Urinary bladder (tissue), 4 donors: ENCODE measurements at places on chromosomes 4 and X. TPM values are rescaled to one million over a fixed set of nuclear protein-coding genes. Genes with fewer than 3 reads are reported as not detected.

DNA sequence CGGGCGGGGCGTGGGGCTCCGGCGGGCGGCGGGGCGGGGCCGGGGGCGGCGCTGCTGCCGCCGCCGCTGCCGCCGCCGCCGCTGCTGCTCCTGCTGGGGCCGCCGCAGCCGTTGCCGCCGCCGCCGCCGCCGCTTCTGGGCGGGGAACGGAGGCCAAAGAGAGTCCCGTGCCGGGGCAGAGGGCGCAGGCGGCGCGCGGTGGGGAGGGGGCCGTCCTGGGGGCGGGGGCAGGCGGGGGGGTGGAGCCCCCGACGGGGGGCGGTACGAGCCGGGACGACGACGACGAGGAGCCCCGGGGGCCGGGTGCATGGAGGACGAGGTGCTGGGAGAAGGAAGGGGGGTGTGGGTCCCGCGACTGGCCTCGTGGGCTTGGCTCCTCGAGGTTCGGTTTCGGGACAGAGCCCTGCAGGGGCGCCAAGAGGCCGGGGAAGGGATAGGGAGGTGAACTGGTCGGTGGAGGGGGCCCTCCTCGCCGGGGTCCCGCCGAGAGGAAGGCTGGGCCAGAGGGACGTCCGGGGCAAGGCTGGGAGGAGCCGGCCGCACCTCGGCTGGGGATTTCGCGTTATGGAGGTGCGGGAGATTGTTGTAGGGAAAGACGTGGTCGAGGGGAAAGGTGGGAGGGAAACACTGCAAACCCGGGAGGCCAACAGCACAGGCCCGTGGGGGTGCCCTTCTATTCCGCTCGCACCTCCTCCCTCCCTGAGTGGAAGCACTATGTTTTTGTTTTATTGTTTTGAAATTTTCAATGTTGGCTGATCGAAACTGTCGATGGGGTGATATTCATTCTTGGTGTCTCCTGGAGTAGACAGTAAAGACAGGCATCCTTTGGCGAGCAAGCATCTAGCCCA is 1.9 kb downstream of the BCORL1 start:
- DNase-seq: no peak

GRCh38 chr4:43550981-43551627 is 658.6 kb downstream of the GRXCR1 start:
- DNase-seq: no peak

PPP2R2C gene
- total RNA-seq: 3.0 TPM

GRCh38 chr4:77734928-77735327 is 84.2 kb downstream of the CNOT6L start:
- no peak for DNase-seq

- no peak for DNase-seq
These were observed 26.6 kb upstream of the C4orf50 start for GRCh38 chr4:6044805-6045204.

ALAS2 gene
- 46.9 TPM for total RNA-seq

DNA sequence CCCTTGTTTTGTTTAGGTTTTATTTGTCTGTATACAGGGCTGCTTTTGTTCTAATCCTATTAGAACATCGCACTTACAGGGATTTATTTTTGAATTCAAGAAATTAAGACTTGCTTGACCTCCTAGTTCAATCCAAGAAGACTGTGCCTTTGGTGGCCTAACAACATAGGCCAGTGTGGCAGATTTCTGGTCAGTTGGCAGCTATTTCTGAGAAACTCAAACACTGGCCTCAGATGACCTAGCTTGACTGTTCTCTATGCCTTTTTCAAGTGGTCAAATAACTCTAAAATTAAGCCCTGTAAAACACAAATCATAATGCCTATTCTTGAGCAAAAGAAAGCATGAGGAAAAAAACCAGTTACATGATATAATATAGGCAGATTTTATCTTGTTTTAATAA is 89.3 kb upstream of the GPR34 start:
- DNase-seq: no peak

DNA sequence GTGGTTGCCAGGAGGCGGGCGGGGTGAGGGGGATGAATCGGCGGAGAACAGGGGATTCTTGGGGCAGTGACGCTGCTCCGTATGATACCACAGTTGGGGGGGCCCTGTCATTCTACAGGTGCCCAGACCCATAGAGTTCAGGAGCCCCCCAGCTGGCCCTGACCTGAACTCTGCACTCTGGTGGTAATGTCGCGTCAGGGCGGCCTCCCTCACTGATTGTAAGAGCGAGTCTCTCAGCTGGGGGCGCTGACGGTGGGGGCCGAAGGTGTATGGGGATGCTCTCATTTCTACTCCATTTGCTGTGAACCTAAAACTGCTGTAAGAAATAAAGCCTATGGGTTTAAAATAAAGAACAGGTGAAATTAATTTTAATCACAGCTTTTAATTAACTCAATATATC is 91.8 kb upstream of the PSAPL1 start:
- DNase-seq: no peak

- DNase-seq: no peak
These were observed 59.1 kb downstream of the MID1IP1 start for GRCh38 chrX:38860106-38861013.

DNA sequence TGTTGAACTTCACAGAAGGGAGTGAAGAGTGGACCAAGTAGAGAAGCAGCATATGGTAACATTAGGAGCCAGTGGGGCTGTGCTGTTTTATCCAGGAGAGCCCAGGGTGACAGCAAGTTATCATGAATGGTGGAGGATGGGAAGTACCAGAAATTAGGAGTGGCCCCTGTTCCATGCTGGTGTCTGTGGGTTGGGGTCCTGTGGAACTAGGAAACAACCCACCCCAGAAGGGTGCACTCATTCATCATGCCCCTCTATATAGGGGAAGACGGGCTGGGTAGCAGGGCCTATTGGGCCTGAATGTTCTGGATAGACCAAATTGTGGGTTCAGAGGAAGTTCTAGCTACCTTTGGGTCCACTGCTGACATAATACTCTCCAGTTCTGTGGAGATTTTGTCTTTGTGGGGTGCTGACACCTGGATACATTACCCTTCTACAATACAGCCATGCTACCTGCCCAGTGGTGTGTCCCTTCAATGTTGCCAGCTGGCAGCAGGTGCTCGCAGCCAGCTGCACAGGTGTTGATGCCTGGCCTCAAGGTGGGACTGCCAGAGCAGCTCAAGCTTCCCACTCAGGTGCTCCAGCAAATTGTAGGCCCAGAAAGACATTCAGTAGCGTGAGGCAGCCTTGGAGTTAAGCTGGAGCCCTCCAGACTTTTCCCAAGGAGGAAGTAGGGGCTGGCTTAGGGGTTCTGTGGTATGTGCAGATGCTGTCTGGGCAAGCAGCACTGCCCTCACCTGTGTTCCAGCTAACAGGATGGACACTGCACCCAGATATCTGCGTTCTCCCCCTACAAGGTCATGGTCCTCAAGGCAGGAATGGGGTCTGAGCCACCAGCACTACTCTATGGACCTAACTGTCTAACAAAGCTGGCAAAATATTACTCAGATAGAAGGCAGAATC is 106.5 kb downstream of the NHSL2 start:
- no peak for DNase-seq
